ENCODE measurements at places on chromosomes 1 and 21.

- DNase-seq: no peak
Measured at GRCh38 chr1:38266197-38266520, 219.6 kb upstream of the POU3F1 start.

GRCh38 chr1:235442788-235443429 lies 61.3 kb downstream of the B3GALNT2 start:
- no peak for DNase-seq

GRCh38 chr1:236417336-236417735 lies 23.2 kb downstream of the EDARADD start:
- DNase-seq: no peak

DNA sequence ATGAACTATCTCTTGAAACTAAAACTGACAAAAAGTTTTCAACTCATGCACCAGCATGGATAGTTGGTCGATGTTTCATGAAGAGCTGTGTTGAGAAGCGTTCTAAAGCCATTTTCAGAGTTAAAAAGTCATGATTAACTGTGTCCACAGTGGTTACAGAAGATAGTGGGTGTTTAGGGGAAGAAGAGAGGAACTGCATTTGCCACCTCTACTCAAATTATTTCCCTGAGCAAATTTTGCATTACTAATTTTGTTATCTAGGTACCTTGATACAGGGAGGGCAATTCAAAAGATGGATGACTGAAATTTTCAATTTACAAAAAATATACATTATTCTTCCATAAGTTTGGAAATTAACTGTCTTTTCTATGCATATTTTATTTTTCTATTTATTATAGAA lies 15.5 kb downstream of the SAMSN1 start:
- DNase-seq: no peak

- no peak for DNase-seq
Measured at GRCh38 chr1:53120659-53121058, 21.8 kb downstream of the SLC1A7 start.

Measured in stimulated activated CD8-positive, alpha-beta memory T cell treated with anti-CD3 and anti-CD28 coated beads, Interleukin-4, amount 100 ng/mL, for 1 hour (primary cell).